ENCODE measurements at places on chromosomes 16 and 17.

GRCh38 chr16:346587-346986 lies 5.9 kb downstream of the AXIN1 start:
- DNase-seq: no peak

DNA sequence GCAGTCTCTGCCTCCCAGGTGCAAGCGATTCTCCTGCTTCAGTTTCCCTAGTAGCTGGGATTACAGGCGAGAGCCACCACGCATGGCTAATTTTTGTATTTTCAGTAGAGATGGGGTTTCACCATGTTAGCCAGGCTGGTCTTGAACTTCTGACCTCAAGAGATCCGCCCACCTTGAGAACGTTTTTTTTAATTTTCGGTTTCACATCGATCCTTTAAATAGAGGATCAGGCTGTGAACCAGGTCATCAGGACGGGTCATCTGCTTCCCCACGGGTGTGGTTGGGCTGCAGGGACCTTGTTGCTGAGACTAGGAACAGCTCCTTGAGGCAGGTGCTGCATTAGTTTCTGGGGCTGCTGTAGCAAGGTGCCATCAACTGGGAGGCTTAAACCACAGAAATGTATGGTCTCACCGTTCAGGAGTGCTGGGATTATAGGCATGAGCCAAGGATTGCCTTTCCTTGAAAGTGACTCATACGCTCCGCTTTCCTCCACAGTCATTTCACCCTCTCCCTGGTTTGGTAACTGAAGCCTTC lies 7.9 kb upstream of the NAGPA start:
- DNase-seq: no peak

GRCh38 chr16:73531021-73531420 lies 483.1 kb upstream of the ZFHX3 start:
- no peak for DNase-seq

GRCh38 chr16:76824791-76825190 lies 366.2 kb upstream of the MON1B start:
- DNase-seq: no peak

- DNase-seq: no peak
Measured at GRCh38 chr16:649631-650030, 466 bp downstream of the WDR90 start.

DNA sequence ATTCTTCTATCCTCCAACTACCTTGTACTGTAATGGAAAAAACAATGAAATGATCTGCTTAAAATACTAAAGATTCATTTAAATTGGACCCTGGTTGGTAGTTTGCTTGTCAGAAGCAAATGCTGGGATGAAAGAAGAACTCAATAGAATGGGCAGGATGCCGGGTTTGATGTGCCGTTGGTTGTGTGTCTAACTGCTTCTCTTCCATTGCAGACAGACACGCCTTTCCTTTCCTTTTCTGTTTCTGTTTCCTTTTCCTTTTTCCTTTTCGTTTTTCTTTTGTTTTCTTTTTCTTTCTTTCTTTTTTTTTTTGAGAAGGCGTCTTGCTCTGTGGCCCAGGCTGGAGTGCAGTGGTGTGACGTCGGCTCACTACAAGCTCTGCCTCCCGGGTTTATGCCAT lies 64.6 kb downstream of the PLCG2 start:
- DNase-seq: no peak

DNA sequence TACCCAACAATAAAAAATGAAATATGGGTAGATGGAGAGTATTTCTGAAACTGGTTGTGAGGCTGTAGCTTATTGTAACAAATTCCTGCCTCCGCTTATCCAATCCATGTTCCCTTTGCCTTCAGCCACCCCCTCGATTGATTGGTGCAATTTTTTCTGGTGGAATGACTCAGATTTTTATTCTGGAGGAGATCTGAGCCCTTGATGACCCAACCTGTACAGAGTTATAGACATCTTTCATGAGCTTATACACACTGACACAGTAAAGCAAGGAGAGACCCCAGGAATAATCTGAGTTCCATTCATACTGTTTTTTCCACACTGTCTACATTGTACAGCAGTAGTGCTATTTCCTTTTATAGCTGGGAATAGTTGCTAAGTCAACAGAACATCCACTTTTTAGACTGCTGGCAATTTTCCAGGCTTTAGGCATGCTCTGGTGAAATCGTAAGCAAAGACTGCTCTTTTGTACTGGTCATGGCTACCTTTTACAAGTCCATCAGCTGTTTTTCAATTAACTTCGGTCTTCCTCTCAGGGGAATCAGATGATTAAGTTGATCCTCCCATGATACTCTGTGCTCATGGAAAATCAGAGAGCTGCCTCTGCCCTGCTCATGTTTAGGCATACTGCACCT lies 30.1 kb downstream of the CCL4 start:
- DNase-seq: no peak

- DNase-seq: no peak
Measured at GRCh38 chr16:52068447-52069074, 478.4 kb downstream of the TOX3 start.

- peak; percentile 13 for DNase-seq
Measured at GRCh38 chr17:48995974-48996721, 1.0 kb upstream of the IGF2BP1 start.

DNA sequence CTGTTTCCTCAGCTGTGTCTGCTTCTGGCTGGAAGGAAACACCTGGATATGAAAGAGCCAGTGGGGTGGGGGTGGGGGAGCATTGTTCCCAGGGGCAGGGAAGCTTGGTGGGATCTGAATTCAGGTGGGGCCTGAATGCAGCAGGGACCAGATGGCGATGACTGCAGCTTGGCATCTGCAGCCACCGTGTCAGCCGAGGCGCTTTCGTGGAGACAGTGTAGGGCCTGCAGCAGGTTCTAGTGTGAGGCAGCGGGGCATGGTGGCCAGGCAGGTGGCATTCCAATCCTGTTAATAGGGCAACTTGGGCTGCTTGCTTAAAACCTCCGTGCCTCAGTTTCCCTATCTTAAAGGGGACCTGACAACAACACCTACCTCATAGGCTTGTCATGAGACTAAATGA lies 1.7 kb downstream of the PIK3R6 start:
- DNase-seq: no peak

DNA sequence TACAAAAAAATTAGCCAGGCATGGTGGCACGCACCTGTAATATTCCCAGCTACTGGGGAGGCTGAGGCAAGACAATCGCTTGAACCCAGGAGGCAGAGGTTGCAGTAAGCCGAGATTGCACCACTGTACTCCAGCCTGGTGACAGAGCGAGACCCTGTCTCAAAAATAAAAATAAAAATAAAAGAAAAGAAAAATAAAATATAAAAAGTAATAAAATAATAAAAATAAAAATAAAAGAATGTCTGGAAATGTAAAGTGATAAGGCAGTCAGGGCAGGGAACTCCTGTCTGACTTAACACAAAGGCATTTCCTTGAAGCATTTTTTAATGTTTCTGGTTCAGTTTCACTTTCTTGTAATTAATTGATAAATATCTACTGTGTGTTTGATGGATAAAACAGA lies 34.7 kb upstream of the DNAJA2 start:
- no peak for DNase-seq

DNA sequence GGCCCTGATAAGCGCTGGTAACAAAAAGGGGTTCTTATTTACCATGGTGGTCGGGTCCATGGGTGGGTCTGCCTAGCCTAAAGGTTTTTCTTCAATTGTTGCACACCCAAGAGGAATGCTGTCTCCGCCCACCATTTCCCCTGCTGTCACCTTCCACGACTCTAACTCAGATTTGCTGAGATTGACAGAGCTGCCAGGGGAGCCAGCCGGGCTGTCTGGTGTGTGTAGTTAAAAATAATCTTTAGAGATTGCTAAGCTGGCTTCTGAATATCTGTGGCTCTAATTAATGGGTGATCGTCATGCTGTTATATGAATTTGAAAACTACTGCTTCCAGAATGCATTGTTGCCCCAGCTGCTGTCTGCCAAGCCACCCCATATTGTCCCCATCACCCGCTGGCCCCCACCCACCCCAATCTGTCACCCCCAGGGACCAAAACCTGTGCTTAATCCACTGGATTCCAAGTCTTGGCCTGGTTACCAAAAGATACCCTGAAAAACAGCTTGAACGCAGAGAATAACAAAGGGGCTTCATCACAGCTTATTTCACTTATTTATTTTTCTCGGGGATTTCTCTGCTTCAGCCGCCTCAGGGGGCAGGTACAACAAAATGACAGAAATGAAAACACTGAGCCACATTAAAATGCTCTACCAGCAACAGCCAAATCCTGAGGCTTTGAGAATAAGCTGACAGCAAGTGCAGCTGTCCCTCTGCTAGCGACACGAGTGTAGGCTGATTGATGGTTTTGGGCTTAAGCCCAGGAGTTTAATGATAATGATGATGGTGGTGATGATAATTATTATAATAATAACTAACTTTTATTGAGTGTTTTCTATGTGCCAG lies 46.1 kb upstream of the NLK start:
- DNase-seq: no peak

DNA sequence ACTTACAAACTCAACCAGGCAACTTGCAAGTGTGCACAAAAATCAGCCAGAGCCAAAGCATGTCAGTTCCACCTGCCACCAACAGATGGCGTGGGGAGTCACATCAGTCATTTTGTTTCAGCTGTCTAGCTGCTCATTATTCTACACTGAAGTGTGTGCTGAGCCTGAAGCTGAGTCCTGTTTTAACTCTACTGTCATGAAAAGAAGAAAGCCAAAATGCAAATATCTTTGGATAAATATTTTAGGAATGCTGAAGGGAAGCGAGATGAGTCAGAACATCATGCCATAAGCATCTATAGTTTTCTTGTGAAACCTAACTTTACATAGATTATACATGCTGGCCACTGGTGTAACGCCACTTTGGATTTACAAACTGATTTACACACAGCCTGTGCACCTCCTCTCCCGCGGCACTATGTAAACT lies 172.6 kb downstream of the CDK5R1 start:
- DNase-seq: peak; percentile 49

DNA sequence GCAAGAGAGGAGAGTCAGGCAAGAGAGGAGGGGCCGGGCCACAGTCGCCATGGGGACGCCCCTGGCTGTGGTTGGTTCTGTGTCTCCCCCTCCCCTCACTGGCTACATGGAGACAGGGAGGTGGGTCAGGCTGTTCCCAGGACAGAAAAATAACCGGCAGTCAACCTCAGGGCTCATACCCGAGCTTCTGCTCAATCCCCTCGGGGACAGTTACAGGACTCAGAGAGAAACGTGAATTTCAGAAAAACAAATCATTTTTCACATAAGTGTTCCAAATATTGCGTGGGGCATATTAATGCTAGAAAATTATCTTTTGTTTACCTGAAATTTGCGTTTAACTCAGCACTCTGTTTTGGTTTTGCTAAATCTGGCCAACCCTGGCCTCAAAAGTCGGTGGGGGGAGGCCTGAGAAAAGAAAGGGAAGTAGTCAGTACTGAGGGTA lies 22.2 kb upstream of the CPSF4L start:
- DNase-seq: no peak

DNA sequence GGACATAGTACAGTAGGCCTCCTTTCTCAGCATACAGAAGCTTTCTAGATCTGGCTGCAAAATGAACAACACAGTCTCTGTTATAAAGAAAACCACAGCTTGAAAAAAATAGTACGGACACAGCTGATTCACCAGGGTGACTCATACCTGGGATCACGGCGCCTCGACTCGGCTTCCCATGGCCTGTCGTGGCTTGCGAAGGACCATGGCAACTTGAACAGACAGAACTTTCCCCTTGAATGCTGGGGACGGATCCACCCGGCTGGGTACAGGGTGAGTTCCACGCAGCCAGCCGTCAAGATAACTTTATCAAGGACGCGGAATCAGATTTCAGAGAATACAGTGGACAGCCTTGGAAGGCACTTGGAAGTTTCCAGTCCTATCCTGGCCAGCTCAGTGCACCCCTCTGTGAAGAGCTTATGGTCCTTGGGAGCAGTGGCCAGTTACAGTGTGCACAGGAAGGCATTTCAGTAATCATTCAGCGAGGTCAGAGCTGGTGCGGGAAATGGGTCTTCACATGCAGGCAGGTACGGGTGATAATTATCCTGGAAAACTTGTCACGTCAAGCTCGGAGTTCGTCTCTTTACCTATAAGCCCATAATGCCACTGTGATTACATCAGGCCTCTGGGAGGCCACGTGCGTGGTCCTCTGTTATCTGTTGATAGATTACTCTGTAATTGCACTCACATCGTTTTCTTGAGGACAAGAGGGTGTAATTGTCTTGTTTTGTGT lies 57.9 kb upstream of the MAF start:
- no peak for DNase-seq

- DNase-seq: no peak
Measured at GRCh38 chr16:57862698-57863433, 60.6 kb upstream of the KIFC3 start.

GRCh38 chr17:40547079-40547784 lies 18.0 kb downstream of the CCR7 start:
- DNase-seq: no peak

GRCh38 chr17:49890852-49891251 lies 43.0 kb upstream of the TAC4 start:
- DNase-seq: no peak

- no peak for DNase-seq
Measured at GRCh38 chr17:57810721-57811637, 38.9 kb downstream of the MRPS23 start.

GRCh38 chr17:27751166-27751565 lies 49.2 kb downstream of the NOS2 start:
- no peak for DNase-seq

DNA sequence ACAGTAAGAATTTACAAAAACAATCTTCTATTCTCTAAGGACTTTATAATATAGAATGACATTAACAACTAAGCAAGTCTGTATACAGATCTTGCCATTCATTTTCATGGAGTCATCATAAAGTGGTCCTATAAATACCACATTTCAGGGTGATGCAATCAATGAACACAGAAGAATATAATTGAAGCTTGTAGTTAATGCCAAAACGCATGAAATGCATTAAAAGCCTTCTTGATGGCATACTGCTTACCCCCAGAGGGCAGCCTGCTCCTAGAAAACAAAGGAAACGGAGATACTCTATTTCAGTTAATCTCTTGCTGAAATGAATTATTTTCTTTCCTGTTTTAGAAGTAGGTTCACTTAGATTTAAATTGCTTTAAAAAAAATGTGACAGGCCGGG lies 45.2 kb upstream of the STAC2 start:
- no peak for DNase-seq

- no peak for DNase-seq
Measured at GRCh38 chr16:72749091-72749490, 298.8 kb downstream of the ZFHX3 start.

DNA sequence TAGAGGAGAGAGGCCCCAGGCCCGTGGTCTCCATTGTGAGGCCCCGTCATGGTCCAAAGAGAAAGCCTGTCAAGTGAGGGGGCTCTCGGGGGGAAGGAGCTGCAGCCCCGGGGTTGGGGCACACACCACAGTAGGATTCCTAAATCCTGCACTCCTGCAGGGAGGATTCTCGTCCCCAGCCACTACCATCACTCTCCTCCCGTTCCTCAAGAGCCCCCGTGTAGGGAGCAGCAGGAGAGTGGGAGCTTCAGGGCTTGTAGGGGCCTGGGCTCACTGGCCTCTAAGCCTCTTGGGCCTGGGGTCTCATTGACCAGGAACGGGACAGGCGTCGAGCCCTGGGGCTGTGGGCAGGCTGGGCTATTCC lies 821 bp downstream of the C16orf86 start:
- DNase-seq: no peak

DNA sequence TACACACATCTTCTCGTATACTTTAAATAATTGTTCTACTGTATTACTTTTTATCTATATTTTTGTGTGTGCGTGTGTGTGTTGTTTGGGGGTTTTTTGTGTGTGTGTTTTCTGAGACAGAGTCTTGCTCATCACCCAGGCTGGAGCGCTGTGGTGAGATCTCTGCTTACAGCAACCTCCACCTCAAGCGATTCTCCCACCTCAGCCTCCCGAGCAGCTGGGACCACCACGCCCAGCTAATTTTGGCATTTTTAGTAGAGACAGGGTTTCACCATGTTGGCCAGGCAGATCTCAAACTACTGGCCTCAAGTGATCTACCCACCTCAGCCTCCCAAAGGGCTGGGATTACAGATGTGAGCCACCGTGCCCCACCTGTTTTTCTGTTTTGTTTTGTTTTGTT lies 1.5 kb upstream of the CMTM4 start:
- DNase-seq: no peak

All from central memory CD8-positive, alpha-beta T cell (primary cell).